ENCODE measurements at places on chromosomes 1 and 21. TPM values are rescaled to one million over a fixed set of nuclear protein-coding genes. Genes with fewer than 3 reads are reported as not detected.

- no peaks in the 10 kb centered on the region for H3K4me1 ChIP-seq
- peaks cover 6% of the 10 kb centered on the region for H3K27me3 ChIP-seq
- H3K36me3 ChIP-seq: no peaks in the 10 kb centered on the region
- peak; percentile 36 for DNase-seq
- no peak overlapping the region for H3K27ac ChIP-seq
These were observed 32.2 kb downstream of the RNF220 start for GRCh38 chr1:44437107-44437716.

- H3K27ac ChIP-seq: peak overlapping the region; percentile 72
- H3K36me3 ChIP-seq: no peaks in the 10 kb centered on the region
- H3K4me1 ChIP-seq: peaks cover 51% of the 10 kb centered on the region
- H3K4me3 ChIP-seq: no peak overlapping the region
- DNase-seq: peak; percentile 61
These were observed 128.6 kb upstream of the HOOK1 start for GRCh38 chr1:59686170-59686569.

Gene TGFB2
- 22.1 TPM for total RNA-seq

Gene NEXN
- total RNA-seq: 9.0 TPM

GRCh38 chr1:173052681-173053196, 2.0 kb upstream of the TNFSF18 start:
- H3K36me3 ChIP-seq: no peaks in the 10 kb centered on the region
- H3K27ac ChIP-seq: no peak overlapping the region
- peaks cover 6% of the 10 kb centered on the region for H3K4me1 ChIP-seq
- DNase-seq: no peak
- H3K27me3 ChIP-seq: no peaks in the 10 kb centered on the region

DNA sequence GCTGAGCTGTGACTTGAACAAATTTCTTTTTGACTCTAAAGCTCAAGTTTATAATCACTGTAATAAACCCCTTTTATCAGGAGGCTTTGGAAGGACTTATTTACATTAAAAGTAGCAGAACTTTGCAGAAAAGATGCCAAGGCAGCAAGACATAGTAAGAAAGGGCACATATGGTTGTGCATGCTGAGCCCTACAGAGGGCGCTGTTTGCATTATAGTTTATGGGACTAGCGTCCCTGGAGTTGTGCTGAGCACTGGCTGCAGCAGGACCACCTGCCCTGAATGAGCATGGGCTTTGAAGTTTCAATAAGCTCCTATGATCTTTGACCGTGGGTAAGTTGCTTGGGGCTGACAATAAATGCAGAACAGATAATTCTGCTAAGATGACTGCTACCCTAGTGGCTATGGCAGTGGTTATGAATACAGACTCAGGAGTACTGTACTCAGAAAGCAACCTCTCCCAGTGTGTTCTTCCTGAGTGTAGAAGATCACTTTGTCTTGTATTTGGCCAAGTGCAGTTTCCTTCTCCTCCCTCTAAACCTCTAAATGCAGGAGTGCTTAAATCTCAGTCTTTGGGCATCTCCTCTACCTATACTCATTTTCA, 45.4 kb upstream of the USP1 start:
- peak; percentile 78 for DNase-seq
- no peak overlapping the region for H3K4me3 ChIP-seq
- no peaks in the 10 kb centered on the region for H3K36me3 ChIP-seq
- no peaks in the 10 kb centered on the region for H3K27me3 ChIP-seq
- H3K27ac ChIP-seq: no peak overlapping the region

Data from SJCRH30 (cell line).